Foreskin keratinocyte (primary cell): ENCODE measurements at places on chromosomes 2 and 18. TPM values are rescaled to one million over a fixed set of nuclear protein-coding genes. Genes with fewer than 3 reads are reported as not detected.

DNA sequence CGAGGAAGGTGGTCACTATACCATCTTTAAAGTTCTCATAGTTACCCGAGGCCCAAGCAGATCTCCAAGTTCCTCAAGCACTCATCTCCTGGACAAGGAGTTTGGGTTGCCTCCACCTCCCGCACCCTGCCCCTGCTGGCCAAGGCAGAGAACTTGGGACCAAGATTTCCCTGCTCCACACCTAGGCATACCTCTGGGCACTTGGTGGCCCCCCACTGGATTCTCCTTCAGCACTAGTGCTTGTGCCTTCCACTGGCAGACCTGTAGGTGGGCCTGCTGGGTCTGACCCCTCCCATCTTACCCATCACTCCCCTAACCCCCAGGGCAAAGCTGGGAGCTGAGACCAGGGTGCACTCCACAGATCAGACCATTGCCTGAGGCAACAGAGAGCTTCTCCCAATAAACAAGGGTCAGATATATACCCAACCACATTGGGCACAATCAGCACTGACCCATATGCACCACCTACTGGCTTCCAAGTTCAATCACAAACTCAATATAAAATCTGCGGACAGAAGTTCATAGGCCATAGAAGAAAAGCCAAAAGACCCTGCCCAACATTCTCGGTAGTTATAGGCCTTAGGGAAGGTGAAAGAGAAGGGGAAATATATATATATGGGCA is 244.2 kb downstream of the EXOC6B start:
- no peak for DNase-seq

DNA sequence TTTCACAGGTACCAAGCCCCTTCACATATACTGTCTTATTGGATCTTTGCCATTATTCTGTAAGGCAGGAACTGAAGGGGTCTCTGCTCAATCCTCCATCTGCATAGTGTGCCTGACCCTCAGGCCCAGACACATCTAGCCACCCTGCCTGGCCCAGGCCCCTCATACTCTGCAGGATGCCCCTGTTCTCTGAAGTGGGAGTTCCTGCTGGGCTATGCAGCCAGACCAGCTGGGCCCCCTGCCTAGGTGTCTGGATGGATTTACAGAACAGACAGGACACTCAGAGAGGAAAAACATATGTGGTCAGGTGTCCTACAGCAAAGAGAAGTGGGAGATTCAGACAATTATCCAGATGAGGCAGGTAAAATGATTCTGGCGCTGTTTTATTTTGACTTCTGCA is 42.0 kb downstream of the SLC4A5 start:
- DNase-seq, result no peak

DNA sequence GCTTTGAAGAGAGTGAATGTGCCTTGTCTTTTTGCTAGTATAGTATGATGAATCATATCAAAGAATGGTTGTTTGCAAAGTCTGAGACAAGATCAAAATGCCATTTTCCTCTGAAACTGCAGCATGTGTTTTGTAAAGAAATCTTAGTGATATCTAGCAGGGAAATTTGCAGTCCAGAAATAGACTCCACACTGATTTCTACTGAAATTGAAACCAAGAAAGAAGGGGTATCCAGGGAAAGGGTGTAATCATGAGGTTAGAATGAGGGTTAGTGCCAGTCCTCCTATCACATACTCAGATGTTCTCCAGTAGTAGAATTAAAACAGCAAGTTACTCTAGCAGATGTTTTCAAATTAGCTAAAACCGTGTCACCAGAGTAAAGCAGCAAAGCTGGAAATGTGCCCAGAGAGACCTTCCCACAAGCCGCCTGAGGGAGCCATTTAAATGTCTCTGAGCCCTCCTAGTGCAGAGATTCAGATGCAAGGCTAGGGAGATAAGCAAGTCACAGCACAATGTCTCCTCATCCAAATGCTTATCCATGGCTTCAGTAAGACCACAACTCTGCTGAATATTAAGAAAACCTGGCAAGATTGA is 4.9 kb downstream of the DLGAP1 start:
- no peak for DNase-seq

GRCh38 chr2:9897846-9898245 is 53.6 kb upstream of the GRHL1 start:
- DNase-seq, result no peak

GRCh38 chr2:45979065-45979464 is 318.1 kb upstream of the EPAS1 start:
- no peak for DNase-seq

DNA sequence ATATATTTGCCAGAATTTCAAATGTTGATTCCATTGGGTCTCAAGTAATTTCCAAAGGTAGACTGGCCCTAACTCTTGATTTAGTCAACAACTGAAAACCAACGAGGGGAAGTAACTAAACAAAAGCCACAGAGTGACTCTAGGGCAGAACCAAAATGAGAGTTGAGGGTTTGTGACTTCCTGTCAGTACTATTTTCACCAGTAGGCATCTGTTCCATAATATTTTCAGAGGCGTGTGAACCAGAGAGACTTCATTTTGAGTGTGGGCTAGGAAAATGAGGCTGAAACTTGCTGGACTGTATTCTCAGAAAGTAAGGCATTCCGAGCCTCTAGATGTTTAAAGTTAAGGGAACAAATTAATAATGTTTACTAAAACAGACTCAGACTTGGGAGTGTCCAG is 70.6 kb downstream of the GDF7 start:
- DNase-seq, result no peak

DNA sequence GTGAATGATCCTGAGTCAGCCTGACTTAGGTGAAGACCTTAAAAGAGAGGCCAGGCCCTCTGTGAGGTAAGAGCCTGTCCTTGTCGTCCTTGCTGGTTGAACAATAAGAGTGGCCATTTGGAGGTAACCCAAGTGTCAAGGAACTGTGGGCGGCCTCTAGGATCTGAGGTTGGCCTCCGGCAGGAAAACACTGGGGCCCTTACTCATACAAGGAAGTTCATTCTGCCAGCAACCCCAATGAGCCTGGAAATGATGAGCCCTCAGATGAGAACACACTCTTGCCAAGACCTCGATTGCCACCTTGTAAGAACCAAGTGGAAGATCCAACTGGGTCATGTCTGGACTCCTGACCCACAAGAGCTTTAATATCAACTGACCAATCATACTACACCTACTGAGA is 95.5 kb upstream of the LRATD1 start:
- DNase-seq, result no peak

DNA sequence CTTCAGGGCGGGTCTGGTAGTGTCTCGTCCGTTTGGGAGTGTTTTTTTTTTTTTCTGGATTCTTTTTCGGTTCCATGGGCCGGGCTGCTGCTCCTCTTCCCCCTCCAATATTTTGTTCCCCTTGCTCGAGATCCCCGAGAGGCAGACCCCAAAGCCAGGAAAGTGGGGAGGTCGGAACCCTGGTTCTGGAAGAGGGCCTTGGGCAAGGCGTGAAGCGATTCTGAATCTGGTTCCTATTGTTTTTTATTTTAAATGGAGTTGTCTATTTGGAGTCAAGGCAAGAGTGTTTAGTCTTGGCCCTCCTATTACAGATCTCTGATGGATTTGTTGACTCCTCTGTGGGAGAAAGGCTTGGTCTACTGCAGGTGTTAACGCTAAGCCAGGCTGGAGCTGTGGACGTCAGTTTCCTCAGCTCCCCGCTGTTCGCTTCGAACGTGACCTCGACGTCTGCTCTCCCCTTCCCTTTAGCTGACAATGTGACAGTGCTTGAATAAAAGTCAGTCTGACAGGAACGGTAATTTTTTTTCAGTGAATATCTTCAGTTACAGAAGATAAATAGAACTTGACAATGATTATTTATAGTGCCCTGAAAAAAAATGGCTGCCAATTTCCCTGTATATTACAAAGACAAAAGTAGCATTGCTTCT is 683 bp upstream of the DNAJC27 start:
- DNase-seq, result peak; percentile 11

DNA sequence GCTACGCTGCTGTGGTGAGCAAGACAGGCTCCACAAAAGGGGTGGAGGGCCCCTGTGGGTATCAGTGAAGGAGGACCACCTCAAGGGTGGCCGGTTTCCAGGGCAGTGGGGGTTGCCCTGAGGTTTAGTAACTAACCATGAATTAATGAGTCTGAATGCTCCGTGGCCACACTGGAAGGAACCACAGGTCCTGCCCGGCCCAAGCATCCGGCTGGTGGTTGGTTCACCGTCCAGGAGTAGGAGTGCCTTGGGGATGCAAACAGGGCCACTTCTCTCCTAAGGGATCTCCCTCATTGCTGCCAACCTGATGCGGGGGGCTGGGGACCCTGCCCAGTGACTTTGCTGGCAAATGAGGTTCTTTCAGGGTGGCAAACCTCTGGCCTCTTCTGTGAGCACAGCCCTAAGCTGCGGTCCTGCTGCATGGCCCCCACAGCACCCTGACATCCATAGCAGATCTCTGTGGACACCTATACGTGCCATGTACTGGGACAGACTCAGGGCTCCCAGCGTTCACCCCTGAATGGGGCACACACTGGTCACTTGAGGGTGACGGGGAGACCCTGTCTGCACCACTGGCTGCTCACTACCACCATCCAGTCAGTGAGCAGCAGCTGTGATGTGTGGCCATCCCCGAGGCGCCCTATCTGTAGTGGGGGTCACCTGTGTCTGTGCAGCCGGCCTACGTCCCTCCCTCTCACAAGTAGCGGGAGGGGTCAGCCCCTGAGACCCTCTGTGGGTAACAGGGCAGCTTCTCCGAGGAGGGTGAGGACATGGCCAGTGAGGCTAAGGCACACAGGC is 41.6 kb downstream of the HS6ST1 start:
- no peak for DNase-seq

Gene MAP4K4
- 99.2 and 107 TPM in 2 replicates for total RNA-seq
